ENCODE measurements at places on chromosomes 1 and 21.

- no peak for DNase-seq
Measured at GRCh38 chr1:205616563-205617293, 15.1 kb downstream of the ELK4 start.

DNA sequence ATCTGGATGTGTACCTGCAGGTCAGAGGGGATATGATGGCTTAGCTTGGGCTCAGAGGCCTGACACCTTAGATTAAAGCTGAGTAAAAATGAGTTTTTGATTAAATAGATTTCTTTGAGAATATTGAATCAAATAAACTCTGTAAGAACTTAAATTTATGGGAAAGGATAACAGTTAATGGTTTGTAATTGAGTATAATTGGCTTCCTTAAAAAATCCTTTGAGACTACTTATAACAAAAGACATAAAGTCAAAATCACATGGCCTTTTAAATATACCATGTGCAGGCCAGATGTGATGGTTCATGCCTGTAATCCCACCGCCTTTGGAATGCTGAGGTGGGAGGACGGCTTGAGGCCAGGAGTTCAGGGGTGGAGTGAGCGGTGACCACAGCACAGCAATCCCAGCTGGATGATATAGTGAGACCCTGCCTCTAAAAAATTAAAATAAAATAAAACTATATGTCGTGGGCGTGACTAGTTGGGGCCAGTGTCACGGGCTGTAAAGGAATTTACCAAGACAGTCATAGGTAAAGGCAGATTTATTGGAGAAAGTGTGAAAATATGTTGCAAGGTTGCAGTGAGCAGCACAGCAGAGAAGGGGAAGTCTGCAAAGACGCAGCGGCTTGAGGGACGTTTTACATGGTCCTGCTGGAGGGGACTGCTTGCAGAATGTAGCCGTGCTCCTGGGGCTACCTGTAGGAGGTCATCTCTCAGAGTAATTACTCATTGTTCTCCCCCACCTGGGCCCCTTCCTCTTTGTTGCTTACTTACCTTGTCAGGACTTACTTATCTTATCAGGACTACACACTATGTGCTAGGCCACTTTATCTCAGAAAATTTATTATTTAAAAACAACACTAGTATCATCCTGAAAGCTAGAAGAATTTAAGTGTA, 122.3 kb downstream of the ZMYM4 start:
- no peak for DNase-seq

DNA sequence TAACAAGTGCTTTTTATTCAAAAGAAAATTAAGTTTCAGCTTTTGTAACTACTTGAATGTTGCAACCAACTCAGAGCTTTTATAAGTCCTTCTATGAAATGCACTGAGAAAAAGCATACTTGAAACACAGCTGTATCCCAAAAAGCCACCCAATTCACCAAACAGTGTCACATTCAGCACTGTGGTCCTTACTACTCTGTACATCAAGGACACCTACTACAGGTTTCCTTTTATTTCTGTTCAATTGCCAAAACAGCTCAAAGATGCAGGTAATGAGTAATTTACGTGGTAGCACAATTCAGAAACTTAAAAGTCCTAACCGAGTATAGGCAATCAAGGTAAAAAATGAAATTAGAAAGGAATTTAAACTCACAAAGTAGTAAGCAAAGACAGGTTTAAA, 2.5 kb downstream of the EIF4G3 start:
- DNase-seq = no peak

GRCh38 chr1:78641558-78641957, 8.1 kb upstream of the IFI44 start:
- no peak for DNase-seq

DNA sequence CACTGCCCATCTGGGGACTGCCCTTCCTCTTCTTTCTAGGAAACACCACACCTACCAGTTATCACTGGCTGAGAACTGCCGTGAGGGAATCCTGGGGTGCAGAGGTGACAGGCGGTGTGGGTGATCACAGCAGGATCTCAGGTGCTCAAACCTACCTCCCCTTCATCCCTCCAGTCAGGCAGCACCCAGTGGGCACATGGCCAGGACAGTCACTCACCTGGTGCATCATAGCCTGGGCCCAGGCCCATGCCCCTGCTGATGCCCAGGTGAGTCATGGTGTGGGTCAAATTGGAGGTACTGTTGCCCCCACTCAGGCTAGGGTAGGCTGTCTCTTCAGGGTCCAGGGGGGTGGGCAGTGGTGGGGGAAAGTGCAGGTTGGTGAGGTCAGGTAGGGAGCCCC, 5.3 kb upstream of the DENND4B start:
- DNase-seq = no peak

DNA sequence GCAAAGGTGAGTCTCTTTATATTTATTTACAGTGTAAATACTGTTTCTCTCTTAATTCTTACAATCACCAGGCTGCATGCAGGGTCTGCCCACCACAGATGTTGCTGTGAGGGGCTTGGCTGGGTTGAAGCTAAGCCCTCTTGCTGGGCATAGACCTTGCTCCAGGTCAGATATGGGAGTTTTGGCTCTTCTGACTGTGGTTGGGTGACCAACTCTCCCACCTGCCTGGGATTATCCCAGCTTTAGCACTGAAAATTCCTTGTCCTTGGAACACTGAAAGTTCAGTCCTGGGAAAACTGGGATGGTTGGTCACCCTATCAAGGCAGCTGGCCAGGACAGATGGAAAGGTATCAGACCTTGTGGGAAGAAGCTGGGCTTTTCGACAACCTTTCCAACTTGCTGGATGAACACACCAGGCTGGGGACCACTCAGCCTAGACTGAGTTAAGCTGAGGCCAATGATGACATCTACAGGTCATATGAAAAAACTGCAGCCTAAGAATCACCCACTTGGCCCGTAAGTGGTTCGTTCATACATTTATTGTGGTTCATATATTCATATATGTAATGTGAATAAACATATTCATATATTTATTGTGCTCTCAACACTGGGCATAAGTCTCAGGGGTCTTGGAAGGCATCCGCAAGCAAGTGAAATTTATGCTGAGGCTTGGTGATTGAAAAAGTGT, 26.6 kb upstream of the HPDL start:
- DNase-seq = no peak

DNA sequence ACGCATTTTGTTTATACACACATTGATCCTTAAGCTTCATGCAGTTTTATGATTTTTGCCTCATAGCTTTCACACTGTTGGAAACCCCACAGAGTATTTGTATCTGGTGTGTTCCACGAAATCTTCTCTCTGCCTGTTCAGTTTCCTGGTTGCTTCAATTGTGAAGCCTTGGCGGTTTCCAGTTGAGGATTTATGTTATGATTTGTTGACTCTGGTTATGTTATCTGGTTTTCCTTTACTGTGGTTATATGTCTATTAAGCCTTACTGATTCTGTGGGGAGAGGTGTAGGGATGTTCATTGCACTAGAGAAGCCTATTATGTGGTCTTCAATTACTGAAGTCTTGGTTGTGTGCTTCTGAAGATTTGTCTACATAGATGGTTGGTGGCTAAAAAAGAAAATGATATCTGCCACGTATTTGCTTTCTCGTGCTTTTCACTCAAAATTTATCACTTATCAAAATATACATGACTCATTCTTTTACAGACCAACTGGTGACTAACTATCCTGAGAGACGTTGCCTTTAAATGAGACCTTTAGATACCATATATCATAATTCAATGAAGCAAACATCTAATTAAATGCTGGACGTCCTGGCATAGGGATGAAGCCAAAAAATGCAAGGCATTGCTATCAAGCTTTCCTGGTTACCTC, 488.0 kb upstream of the B3GALT2 start:
- no peak for DNase-seq

DNA sequence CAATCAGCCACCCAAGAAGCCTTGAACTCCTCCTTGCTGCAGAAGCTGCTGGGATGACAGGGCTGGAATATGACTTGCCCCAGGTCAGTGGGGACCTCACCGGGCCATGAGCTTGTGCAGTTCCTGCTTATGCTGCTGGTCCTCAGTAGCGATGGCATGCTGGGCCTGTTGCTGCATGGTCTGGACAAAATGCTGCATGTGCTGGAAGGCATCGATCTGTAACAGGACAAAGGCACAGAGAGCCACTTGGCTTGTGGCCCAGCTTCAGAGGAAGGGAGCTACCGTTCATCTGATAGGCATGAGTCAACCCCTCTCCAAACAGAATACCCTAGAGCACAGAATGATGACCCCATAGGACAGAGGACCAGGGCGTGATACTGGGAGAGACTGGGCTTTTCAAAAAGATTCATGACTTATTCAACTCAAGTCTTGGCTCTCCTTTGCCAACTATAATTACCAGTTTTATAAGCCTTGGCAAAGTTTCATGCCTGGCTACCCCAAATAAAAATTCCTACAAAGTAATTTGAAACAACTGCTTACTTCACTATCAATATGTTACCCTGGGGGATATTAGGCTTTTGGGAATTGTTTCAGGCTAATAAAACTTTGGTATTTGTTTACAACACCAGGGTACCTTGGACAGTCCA, 34.7 kb upstream of the EXOSC10 start:
- no peak for DNase-seq

- DNase-seq = no peak
Measured at GRCh38 chr1:57492586-57493226, 68.8 kb upstream of the DAB1 start.
